ENCODE measurements at places on chromosomes 1 and 21.

DNA sequence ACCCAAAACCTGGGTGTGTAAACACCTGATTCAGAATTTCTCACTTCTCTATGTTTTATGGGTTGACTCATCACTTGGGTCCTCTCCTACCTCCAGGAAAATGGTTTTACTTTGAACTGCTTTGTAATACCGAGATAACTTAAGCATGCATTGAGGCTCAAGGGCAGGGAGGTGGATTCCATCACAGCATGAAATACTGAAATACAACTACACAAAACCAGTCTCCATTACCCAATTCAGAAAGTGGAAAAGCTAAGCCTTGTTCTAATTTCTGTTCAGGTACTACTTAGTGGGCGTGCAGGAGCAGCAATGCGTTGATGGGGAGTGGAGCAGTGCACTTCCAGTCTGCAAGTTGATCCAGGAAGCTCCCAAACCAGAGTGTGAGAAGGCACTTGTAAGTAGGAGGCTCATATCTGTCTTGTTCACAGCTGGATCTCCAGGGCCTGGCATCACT is 6.1 kb upstream of the C4BPA start:
- no peak for DNase-seq

DNA sequence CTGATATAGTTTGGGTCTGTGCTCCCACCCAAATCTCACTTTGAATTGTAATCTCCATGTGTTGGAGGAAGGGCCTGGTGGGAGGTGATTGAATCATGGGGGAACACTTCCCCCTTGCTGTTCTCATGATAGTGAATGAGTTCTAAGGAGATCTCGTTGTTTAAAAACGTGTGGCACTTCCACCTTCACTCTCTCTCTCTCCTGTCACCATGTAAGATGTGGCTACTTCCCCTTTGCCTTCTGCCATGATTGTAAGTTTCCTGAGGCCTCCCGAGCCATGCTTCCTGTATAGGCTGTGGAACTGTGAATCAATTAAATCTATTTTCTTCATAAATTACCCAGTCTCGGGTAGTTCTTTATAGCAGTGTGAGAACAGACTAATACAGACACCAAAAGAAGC is 40.4 kb downstream of the FRRS1 start:
- no peak for DNase-seq

DNA sequence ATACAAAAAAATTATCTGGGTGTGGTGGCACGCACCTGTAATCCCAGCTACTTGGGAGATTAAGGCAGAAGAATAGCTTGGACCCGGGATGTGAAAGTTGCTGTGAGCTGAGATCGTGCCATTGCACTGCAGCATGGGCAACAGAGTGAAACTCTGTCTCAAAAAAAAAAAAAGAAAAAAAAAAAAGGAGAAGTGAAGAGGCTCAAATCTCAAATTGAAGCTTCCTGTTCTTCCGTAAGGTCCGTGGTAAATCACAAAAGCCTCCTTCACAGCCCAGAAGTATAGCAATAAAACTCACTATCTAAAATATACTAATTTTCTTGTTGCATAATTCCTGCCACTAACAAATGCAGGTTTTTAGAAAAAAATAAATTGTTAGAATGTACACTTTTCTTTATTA is 498.2 kb upstream of the BRINP3 start:
- no peak for DNase-seq

GRCh38 chr1:46512135-46512791 is 22.6 kb downstream of the DMBX1 start:
- DNase-seq: no peak

- no peak for DNase-seq
Observed at GRCh38 chr1:246128494-246129069, 378.5 kb downstream of the SMYD3 start.

DNA sequence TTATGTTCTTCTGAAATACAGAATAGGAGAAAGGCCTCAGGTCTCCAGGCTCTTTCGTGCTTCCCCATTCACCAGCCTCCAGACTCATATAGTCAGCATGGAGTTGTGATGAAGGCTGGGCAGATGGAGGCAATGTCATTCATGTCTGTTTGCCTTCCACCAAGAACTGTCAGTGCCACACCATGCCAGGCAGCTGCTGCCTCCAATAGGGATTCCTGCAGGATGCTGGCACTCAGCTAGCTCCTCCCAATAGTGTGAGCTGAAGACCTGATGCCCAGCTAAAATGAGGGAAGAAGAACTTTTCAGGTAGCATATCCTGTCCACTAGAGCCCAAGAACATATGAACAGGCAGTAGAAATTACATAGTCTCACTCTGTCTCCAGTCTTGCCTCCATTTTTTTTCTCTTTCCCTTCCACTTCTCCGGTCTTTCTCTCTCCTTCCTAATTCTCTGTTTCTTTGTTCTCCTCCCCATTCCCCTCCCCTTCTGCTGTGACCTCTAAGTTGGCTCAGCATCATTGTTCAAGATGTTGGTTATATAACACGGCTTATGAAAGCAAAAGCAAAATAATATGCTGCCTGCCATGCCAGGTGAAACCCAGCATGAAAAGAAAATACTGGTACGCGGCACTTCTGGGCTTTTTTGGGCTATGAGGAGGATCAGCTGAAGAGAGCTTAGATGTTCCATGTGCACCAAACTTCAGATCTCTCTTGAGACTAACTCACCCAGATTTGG is 17.3 kb downstream of the GLUL start:
- DNase-seq: no peak

- DNase-seq: no peak
Observed at GRCh38 chr1:117365350-117366176, 1.7 kb upstream of the MAN1A2 start.

DNA sequence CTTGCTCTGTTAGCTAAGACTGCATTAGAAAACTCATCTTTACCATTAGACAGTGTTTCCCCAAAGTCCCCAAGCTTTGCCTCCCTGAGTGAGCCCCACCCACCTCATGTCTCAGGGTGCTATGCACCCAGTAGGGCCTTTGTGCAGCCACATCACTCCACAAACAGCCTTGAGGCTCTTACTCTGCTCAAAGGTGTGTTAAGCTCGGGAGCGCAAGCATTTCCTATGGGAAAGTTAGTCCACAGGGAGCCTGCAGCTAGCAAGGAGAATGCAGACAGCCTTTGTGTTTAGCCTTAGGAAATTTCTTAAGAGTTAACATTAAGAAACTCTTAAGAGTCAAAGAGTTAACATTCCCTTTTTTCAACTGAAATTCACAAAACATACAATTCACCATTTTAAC is 278.8 kb downstream of the AJAP1 start:
- DNase-seq: no peak

GRCh38 chr1:85569737-85570404 is 10.7 kb upstream of the CCN1 start:
- no peak for DNase-seq

GRCh38 chr1:64659478-64660138 is 85.3 kb upstream of the RAVER2 start:
- DNase-seq: no peak

DNA sequence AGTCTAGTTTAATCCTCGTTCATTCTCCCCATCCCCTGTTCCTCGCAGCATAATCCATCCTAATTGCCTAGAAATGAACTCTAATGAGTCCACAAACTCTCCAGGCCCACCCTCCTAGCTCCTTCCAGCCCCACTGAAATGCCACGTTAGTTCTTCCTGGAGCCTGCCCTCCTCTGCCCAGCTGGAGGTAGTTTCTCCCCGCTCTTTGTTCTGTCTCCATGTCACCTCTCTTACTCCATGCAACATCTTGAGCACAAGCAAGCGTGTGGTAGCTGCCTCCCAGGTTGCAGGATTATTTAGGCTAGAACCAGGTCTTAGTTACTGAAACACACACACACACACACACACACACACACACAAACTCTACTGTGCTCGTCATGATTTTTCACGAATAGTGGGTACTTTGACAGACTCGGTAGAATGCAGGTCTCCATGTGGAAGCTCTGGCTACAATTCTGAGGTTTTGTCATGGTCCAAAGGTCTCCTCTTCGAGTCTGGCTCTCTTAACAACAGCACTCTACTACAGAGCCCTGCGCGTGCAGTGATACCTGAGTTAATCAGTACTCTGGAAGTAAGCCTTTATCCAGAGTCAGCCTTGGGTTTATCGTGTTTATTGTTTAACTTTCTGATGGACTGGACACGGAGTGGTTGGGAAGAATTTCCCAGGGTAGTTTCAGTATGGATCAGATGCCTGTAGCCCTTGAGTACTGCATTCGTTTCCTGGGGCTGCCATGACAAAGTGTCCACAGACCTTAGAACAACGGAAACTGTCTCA is 27.5 kb downstream of the HUNK start:
- no peak for DNase-seq

Data from activated T-helper 1 cell treated with anti-CD3 and anti-CD28 coated beads, Interleukin-2, amount 50 U/mL, for 16 hours (primary cell).